ENCODE measurements at places on chromosomes 7 and 10.
A peak's percentile ranks its signal among the peaks of the same experiment; 100 is the strongest.

DNA sequence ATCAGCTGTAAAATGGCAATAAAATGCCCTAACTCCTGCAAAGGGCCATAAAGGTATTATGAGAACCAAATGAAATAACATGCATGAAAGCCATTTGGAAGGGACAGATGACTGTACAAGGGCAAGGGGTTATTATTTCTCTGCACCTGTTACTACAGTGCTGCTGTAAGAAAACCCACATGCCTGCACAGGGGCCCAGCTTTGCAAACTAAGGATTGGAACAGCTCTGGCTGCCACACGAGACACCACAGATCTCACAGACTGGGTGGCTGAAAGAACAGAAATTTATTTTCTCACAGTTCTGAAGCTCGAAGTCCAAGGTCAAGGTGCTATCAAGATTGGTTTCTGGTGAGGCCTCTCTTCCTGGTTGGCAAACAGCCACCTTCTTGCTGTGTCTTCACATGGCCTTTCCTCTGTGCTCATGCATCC lies 409.0 kb upstream of the NRP1 start:
- DNase-seq = peak; percentile 68

DNA sequence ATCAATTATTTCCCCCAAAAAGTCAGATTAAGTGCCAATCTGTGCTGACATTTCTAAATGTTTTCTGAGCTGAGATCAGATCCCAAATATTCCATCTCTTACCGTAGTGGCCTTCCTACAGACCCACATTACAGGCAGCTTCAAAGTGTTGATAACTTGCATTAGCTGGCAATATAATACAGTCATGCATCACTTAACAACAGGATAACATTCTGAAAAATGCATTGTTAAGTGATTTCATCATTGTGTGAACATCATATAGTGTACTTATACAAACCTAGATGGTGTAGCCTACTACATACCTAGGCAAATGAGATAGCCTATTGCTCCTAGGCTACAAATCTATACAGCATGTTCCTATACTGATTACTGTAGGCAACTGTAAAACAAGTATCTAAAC lies 22.4 kb downstream of the SLC25A13 start:
- DNase-seq = no peak

DNA sequence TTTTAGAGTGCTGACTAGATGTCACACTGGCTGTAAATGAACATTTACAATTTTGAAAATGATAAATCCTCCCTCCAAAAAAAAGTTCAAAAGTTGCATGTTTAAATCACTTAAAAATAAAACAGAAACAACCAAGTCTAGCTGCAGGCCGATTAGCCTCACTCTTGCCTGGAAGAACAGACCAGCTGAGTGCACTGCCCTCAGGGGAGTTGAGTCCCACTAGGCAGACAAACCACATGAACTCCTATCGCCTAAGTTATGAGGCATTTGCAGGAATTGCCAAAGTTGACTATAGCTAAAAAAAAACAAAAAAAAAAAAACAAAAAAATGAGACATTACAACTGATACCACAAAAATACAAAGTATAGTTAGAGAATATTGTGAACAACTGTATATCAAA lies 510.0 kb downstream of the ANKRD7 start:
- no peak for DNase-seq

GRCh38 chr7:150716368-150716767 lies at the start of gene GIMAP1:
Gene GIMAP1 (plus strand): TSS chr7:150716613. CDS start chr7:150719048, 2,435 bp downstream.
- DNase-seq = no peak

- DNase-seq = no peak
Measured at GRCh38 chr10:116002735-116003134, 270.3 kb downstream of the GFRA1 start.

- DNase-seq = no peak
Measured at GRCh38 chr10:6393168-6393567, 186.9 kb downstream of the PRKCQ start.

- no peak for DNase-seq
Measured at GRCh38 chr10:9254353-9254752, 1199.9 kb downstream of the GATA3 start.

- peak; percentile 46 for DNase-seq
Measured at GRCh38 chr10:34780818-34781380, 34.2 kb downstream of the PARD3 start.

DNA sequence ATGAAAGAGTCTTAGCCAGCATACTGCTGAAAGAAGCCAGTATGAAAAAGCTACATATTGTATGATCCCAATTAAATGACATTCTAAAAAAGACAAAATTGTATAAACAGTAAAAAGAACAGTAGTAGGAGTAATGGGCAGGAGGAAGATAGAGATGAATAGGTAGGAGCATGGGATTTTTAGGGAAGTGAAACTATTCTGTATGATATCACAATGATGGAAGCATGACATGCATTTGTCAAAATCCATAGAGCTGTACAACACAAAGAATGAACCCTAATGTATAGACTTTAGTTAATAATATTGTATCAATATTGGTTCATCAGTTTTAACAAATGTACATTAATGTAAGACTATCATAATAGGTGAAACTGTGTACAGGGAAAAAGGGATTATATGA lies 147.9 kb downstream of the IMMP2L start:
- DNase-seq = no peak

DNA sequence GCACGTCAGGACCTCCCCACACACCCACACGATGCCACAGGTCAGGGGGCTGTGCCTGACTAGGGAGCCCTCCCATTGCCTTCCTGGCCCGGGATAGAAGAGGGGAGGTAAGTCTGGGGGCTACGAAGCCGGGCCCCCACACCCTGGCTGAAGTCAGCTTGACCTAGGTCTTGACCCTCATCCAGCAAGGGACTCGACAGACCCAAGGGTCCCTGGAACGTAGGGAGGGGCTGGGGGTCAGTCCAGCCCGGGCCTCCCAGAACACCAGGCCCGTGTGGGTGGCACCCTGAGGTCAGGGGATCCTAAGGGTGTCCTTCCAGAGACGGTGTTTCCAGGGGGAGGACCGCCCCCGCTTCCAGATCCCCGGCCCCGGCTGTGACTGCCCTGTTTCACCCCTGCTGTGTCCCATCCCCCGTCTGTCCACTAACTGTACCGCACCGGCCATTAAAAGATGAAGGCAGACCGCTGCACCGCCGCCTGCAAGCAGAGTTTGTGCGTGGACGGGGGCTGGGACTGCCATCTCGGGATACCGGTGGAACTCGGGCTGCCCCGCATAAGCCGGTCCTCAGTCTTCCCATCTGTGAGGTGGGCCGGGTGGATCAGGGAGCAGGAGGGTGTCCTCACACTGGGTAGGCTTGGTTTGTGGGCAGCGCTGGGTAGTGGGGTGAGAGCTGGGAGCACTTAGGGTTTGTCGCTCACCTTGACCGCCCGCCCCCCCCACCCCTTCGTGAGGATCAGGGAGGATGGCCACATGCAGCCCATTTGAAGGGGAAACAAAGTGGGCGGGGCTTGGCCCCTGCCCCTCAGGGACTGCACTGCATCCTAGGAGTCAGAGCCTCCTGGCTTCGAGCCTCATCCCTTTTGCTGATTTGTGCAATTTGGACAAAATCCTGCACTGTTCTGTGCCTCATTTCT lies 21.1 kb downstream of the SLC29A4 start:
- DNase-seq = no peak

- DNase-seq = no peak
Measured at GRCh38 chr7:515628-516027, 4.0 kb downstream of the PDGFA start.

GRCh38 chr10:31789555-31789954 lies 139.1 kb downstream of the ARHGAP12 start:
- DNase-seq = no peak

GRCh38 chr7:57403601-57404342 lies 46.2 kb upstream of the ZNF716 start:
- peak; percentile 76 for DNase-seq

- no peak for DNase-seq
Measured at GRCh38 chr10:72123616-72124015, 35.3 kb upstream of the SPOCK2 start.

DNA sequence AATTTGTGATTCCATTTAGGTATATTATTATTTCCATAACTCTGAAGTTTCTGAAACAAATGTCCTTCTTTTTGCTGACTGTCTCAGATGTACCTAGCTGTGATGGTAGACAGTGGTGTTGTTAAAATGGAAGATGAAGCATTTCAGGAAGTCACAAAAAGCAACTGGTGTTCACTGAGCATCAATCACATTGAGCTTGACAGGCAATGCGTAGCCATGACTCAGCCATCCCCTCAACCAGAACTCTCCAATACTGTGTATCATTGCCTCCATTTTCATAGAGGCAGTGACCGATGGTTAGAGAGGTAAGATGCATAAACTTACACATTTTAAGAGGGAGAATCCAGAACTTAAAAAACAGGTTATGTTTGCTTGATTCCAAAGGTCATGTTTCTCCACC lies 434.0 kb downstream of the INHBA start:
- no peak for DNase-seq

DNA sequence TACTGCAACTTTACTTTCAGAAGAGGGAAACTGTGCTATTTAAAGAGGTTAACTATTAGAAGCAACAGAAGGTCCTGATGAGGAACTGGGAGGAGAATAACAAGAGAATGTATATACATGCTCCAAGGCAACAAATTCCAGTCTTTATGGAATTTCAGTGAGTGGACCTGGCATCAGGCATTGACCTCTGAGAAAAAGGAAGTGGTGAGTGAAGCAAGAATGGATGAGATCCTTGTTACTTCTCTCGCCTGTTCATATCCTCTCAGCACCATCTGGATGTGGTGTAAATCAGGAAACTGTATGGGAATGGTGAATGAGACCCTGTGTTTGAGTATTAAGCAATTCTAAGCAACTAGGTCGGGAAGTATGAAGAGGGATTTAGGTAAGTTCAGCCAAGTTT lies 30.3 kb upstream of the KBTBD2 start:
- no peak for DNase-seq

GRCh38 chr10:47181052-47181849 lies 118.7 kb upstream of the GDF10 start:
- DNase-seq = no peak

- no peak for DNase-seq
Measured at GRCh38 chr7:9835199-9835598, 1138.5 kb upstream of the PHF14 start.

- no peak for DNase-seq
Measured at GRCh38 chr7:3358991-3359390, 57.9 kb downstream of the SDK1 start.

- DNase-seq = no peak
Measured at GRCh38 chr10:30141423-30141822, 82.0 kb upstream of the JCAD start.

DNA sequence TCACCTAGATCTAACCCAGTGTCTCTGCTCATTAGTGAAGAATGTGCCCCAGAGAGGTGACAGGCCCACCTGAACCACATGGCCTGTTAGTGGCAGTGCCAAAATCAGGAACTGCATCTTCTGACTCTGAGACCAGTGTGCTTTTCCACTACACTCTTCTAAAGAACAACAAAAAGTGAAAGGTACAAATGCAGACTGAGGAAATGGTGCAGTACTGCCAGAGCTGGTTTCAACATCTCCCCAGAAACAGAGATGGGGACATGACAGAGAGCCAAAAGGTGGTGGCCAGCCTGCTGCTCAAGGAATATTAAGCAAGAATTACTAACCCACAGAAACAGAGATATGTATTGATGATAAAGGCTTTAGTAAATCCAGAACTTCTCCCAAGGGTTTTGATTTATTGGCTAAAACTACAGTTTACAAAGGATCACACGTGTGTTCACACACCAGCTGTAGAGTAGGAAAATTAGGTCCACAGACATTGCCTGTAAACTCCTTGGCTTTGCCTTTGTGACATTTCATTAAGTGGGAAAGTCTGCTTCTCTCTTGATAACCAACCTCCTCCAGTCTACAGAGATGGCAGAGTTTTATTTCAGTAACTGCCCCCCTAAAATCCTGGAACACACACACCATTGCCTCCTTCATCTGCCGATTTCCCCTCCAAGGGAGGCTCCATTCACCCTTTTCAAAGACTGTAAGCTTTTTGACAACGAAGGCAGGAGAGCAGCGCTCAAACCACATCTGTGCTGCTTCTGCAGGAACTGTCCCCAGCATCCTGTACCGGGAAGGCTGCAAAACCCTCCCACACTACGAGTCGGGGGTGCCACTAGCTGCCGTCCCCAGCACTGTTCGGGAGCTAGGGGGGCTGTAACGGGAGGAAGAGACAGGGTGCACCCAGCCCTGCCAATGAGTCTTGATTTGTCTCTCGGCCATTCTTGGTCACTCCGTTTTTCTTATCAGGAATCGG lies 29.8 kb downstream of the GSDME start:
- DNase-seq = no peak

DNA sequence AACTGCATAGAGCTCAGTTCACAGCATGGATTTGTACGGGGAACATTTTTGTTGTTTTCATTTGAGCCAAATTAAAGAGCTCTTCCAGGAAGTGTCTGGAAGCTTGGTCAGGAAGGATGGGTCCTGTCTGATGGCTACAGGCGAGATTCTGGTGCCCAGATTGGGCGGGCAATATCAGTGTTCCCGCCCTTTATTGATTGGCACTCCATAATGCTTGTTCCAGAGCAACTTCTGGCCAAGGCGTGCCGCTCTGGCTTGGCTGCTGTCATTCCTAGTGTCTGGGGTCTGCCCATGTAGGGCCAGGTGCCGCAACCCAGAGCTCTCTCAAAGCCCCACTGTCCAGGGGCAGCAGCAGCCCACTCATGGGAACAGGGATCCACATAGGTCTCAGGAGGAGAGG lies 45.9 kb downstream of the RAMP3 start:
- no peak for DNase-seq

DNA sequence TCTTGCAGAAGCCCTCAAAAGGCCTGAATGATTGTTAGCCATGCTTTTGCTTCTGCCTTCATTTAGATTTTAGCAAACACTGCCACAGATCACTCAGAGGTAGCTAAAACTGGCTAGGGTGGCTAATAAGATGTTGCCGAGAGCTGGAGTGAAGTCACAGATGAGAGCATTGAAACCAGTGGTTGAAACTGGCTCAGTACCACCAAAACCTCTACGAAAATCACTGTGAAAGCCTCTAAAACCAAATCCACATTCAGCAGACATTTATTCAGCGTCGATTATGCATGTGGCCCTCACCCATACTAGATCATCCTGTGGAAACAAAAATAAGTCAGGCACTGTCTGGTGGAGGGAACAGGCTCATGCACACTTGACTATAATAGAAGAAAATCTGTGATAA lies 50.8 kb downstream of the PIK3CG start:
- no peak for DNase-seq

DNA sequence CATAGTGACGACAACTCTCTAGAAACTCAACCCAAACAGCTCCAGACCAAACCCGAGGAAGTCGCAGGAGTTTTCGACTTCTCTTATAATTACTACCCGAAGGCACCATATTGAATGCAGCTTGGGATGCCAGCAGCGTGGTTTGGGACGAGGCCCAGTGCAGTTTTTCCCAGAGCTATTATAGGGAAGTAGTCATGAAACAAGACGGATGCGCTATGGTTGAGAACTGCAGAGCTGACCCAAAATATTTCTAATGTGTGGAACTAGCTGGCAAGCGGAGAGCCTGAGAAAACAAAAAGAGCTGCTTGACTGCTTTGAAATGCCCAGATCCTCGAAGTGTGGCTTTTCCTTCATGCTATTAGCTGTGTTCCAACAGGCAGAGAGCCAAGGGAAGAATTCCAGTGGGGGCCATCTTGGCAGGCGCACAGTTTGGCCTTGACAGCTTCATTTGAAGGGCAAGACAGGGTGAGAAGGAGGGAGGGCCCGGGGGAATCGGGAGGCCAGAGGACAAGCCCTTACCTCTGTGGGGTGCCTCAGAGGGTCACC lies 122.7 kb downstream of the CUL2 start:
- DNase-seq = peak; percentile 31

GRCh38 chr7:77498659-77499379 lies 38.3 kb upstream of the PTPN12 start:
- no peak for DNase-seq

GRCh38 chr7:104772405-104773345 lies 241.3 kb upstream of the KMT2E start:
- DNase-seq = no peak

GRCh38 chr10:7657552-7657951 lies 9.2 kb downstream of the ITIH5 start:
- DNase-seq = no peak

All from body of pancreas (tissue), 4 donors.